Skeletal muscle cell (primary cell): ENCODE measurements at places on chromosomes 11 and 22.

DNA sequence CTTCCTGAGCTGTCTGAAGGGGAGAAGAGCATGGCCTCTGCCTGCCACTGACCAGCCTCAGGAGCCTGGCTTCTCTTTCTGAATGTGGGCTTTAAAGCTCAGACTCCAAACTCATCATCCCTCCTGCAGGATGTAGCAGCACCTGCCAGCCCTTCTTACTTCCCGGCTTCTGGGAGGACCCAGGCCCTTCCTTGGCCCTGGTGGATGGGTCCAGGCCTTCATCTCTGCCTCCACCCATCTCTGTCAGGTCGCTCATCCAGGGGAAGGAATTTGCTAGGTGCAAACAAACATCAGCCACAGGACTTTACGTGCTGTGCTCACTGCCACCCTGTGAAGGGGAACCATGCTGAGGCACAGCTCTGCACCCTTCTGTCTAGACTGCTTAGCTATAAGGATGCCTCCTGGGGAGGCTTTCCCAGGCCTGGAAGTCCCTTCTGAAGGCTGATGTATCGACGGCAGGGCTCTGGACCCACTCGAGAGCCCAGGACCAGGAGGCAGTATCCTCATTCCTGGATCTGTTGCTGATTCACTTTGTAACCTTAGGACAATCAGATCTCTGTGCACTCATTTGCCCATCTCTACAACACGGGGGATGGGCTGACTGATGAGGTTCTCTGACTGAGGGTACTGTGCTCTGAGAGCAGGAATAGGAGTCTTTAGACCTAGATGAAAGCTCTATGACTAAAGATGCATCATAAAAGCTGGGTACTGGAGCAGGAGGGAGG lies 30.9 kb downstream of the USP35 start:
- no peak for DNase-seq

- no peak for DNase-seq
These were observed 16.7 kb upstream of the POU2AF1 start for GRCh38 chr11:111395749-111396148.

DNA sequence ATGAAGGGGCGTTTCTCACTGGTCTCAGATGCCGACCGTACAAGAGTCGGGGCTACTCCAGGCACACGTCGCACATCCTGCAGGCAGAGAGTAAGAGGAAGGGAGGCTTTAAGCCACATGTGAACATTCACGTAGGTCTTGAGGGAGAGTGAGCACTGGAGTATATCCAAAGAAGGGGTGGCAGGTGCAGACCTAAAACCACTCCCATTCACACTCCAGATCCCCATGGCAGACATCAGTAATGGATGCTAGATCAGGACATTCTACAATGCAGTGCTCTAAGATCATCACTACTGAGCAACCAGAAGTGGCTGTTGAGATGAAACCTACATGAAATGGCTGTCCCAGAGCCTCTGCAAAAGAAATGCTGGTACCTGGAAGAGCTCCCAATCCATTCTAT lies 39.0 kb downstream of the WT1 start:
- no peak for DNase-seq

DNA sequence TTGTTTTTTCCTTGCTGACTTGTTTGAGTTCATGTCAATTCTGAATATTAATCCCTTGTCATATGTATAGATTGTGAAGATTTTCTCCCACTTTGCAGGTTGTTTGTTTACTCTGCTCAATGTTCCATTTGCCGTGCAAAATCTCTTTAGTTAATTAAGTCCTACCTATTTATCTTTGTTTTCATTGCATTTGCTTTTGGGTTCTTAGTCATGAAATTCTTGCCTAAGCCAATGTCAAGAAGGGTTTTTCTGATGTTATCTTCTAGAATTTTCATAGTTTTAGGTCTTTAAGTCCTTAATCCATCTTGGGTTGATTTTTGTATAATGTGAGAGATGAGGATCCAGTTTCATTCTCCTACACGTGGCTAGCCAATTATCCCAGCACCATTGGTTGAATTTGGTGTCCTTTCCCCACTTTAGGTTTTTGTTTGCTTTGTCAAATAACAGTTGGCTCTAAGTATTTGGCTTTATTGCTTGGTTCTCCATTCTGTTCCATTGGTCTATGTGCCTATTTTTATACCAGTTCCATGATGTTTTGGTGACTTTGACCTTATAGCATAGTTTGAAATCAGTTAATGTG lies 163.1 kb upstream of the PGR start:
- DNase-seq: no peak

DNA sequence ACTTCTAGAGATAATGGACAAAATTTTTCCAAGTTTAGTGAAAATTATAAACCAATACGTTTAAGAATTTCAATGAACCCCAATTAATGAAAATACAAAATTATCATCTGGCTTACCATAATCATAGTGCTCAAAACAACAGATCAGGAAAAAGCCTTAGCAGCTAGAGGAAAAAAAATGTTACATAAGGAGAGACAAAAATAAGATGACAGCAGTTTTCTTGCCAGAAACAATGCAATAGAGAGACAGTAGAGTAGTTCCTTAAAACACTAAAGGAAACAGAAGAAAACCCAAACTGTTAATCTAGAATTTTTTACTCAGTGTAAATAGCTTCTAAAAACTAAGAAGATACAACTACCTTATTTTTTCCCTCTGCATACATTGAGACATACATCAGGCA lies 341.7 kb upstream of the CHORDC1 start:
- DNase-seq: no peak

DNA sequence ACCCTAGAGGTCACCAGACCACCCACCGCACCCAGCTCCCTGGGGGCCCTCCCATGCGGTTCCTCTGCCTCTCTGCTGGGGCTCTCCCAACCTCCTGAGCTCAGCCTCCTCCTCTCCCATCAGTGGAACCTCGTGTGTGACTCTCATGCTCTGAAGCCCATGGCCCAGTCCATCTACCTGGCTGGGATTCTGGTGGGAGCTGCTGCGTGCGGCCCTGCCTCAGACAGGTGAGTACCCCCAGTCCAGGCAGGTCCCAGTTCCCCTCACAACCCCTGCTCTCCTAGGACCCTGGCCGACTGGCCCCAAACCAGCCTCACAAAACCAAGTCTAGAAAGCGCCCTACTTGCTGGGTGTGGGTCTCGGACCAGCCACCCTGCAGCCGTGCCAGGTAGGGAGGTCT lies 1.6 kb downstream of the SLC22A12 start:
- DNase-seq: no peak

- no peak for DNase-seq
These were observed 21.3 kb downstream of the CAPRIN1 start for GRCh38 chr11:34072832-34073231.

DNA sequence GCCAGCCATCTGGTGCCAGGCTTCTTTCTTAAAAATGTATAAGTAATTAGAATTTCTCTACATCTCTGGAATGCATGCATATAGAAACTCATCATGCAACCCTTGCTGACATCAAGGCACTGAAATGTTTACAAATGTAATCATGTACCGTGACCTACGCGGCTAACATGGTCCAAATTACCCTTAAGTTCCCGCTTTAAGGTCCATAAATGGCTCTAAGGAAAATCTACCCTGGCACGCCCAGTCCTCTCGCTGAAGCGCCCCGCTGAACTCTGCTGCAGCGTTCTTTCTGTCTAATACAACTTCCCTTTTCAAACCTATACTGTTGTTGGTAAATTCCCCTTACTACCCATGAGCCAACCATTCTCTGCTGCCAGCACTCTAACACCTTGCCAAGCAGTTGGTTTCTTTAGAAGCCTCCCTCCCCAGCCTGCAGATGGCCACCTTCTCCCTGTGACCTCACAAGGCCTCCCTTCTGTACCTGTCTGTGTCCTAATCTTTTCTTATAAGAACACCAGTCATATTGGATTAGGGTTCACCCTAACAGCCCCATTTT lies 13.5 kb upstream of the HMOX1 start:
- no peak for DNase-seq

DNA sequence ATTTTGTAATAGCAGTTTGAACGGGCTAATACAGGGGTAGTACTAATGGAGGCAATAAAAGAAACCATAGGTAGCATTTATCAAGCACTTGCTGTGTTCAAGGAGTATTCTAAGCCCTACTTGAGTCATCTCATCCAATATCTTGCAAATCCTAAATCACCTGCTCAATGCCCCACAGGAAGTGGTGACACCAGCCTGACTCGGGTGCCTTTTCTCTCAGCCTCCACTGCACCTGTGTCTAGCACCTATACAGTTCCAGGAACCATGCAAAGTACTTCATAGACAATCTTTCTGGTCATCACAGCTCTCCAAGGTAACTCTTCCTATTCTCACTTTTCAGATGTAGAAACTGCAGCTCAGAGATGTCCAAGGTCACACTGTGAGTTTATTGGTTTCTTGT lies 98.0 kb downstream of the PRR5L start:
- DNase-seq: no peak

- no peak for DNase-seq
These were observed 24.8 kb downstream of the RASSF10 start for GRCh38 chr11:13033760-13034533.

GRCh38 chr11:11142430-11142829 lies 210.6 kb downstream of the CSNK2A3 start:
- DNase-seq: no peak

DNA sequence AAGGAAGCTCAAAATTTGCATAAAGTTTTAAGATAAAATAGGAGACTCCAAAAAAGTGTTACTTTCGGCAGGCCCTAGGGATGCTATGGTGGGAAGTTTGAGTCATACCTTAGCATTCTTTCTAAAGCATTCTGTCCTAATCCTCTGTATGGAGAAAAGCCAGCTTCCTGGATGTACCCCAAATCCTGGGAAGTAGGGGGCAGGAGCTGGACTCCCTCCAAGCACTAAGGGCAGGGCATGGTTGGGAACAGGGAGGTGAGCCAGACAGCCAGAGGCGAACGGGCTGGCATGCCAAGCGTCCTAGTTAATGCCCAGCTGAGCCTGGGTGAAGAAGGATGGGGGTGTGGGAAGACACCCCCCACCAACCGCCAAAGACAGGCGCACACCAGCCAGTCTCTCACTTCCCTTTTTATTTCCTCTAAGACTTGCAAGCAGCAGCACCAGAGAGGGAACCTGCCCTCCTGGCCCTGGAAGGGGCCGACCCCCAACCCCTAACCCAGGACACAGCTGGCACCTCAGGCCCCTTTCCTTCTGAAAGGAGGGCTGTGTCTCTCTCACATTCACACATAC lies 23.9 kb downstream of the RTN4RL2 start:
- no peak for DNase-seq

GRCh38 chr11:31847761-31848160 lies 36.6 kb upstream of the PAX6 start:
- no peak for DNase-seq

DNA sequence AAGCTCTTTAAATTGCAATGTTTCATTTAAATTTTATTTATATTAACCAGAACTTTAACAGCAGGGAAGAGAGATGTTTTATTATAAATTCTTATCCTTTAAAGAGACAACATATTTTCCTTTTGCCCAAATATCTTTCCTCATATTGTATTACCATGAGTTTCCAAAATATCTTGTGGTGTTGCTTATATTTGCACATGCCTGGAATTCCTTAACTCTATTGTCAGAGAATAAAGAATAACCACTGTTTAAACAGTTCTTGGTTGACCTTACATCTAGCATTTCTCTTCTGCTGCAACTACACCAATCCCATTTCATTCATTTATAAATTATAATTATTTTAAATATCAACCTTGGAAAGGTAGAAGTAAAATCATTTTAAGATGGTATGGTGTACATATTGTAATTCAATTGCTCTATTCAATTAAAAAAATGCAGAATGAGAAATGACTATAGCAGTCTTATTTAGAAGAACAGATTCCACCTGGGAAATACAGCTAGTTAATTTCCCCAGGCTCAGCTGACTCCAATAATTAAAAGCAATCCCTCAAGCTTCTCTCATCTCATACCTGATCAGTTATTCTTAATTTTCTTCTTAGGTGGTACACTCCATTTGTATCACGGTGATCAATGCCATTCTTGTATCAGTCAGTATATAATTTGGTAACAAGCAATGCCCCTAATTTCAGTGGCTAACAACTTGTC lies 923.3 kb downstream of the KCNA4 start:
- DNase-seq: peak; percentile 8

- DNase-seq: peak; percentile 93
These were observed 28.3 kb upstream of the USP47 start for GRCh38 chr11:11813288-11813962.

- no peak for DNase-seq
These were observed 521.3 kb downstream of the TBC1D22A start for GRCh38 chr22:47283616-47284270.

- no peak for DNase-seq
These were observed 60.2 kb upstream of the SCUBE2 start for GRCh38 chr11:9151631-9152030.

DNA sequence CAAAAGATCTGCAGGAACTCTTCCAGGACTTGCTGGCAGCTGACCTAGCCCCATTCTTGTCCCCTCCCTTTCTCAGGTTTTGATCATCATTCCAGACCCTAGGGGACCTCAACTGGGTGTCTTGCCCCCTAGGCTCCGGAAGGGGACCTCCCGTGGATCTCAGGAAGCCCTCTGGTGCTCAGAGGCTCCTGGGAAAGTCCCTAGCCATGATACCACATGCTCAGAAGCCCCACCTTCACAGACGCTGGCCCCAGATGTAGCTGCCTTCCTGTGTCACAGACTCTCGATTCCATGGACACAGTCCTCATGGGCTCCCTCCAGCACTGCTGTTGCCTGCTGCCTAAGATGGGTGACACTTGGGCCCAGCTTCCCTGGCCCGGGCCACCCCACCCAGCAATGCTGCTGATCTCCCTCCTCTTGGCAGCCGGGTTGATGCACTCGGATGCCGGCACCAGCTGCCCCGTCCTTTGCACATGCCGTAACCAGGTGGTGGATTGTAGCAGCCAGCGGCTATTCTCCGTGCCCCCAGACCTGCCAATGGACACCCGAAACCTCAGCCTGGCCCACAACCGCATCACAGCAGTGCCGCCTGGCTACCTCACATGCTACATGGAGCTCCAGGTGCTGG lies at the start of gene LRRC55:
Gene LRRC55 (plus strand): TSS at position 276 of the 628 bp plus-strand sequence. CDS start 70 bp downstream, at position 346.
- no peak for DNase-seq

DNA sequence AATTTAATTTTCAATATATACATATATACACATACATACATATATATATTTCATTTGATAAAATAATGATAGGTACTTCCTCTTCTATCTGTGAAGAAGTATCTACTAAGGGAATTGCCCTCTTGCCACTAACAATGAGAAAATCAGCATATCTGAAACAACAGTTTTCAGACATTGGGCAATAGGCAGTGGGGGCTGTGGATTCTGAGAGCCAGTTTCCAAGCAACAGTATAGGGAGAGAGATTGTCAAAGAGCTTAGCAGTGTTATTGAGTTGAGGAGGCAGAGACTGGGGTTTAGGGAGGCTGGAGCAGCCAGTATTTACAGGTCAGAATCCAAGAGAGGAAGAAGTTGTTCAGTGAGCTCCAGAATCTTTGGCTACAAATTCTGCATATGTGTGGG lies 119.3 kb downstream of the ARFGAP2 start:
- DNase-seq: no peak

- no peak for DNase-seq
These were observed 17.4 kb downstream of the OR4D9 start for GRCh38 chr11:59528711-59529110.

- DNase-seq: no peak
These were observed 14.2 kb upstream of the OMP start for GRCh38 chr11:77088236-77089003.

DNA sequence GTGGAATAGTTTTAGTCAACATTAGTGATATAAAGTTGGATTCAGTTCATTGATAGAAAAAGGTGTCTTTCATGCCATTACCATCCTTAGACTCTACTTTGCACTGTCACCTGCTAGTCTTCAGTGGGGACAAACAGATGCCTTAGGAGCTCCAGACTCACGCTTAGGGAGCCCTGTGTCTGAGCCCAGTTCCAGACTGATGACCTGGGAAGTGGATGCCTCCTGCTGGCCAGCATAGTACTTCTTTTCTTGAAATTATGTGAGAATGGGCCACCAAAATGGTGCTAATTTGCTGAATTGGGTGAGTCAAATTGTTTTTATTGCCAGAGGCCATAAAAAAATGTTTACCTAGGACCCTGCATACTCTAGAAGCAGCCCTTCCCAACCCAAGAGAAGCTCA lies 53.9 kb downstream of the NOX4 start:
- DNase-seq: no peak
